Naive thymus-derived CD4-positive, alpha-beta T cell (primary cell): ENCODE measurements at places on chromosomes 11 and 22. TPM values are rescaled to one million over a fixed set of nuclear protein-coding genes. Genes with fewer than 3 reads are reported as not detected.

GRCh38 chr22:22404598-22405284 is 103.8 kb downstream of the ZNF280B start:
- DNase-seq: no peak

The PLEKHB1 gene
- 3.2 and 5.7 TPM in 2 replicates for total RNA-seq

The ANKRD42 gene
- 10.9 TPM for total RNA-seq

DNA sequence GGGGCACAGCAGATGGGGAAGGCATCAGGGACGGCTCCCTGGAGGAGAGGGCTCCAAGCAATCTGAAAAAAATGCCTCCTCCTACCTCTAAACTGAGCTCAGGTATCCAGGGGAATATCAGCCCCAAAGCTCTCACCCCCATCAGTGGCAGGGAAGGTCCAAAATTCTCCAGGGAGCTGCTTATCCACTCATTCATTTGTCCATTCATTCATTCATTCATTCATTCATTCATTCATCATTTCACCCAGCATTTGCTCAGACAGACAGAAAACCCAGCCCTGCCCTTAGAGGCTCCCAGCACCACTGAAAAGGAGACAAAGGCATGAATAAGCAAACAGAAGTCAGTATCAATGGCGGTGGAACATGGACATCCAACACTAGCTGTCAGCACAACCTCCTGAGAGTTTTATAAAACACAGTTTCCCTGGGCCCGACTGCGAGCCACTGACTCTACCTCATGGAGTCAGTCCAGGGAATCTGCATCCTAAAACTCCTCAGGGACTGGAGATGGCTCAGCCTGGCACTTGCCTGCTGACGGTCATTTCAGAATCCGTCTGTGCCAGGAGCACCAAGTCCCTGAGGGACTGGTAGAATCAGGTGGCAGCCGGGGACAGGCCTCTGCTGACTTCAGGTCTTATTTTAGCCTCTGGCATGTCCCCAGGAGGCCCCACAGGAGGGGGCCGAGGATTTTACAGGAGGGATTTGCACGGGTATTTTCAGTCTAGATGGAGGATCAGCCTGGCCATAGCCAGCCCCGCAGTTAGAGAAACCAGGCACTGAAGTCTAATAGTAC is 164.6 kb downstream of the MN1 start:
- DNase-seq: no peak

The OR52A1 gene
- total RNA-seq: not detected

DNA sequence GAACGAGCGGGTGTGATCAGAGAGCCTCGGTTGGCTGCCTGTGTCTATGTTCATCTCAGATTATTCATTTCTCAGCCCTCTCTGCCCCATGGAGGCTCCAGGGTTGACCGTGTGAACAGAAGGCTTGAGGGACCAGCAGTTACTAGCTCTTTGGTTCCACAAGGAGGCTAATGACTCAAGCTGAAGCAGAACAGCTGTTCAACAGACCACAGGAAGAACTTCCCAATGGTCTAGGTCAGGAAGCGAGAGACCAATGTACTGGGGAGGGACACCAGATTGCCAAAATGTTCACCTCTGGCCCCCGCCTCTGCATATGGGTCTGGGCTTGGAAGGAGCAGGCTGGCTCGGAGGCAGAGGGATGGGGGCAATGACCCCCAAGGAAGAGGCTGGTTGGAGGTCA is 14.7 kb upstream of the PDE2A start:
- DNase-seq: no peak

The HEPN1 gene
- total RNA-seq: not detected

DNA sequence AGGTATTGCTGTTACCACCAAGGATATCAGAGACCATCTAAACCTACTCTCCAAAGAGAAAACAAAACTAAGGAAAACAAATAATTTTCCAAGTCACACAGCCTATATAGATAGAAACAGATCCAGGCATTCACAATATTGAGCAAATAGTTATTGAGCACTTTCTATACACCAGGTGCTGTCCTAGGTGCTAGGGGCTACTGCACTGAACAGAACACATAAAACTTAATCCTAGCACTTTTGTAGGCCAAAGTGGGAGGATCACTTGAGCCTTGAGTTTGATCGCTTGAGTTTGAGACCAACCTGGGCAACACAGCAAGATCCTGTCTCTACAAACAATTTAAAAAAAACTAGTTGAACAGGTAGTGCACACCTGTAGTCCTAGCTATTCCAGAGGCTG is 44.6 kb downstream of the SERGEF start:
- no peak for DNase-seq

The OR8D1 gene
- not detected for total RNA-seq

The TRPM5 gene
- 1.1 TPM for total RNA-seq

The SYT12 gene
- total RNA-seq: not detected

- DNase-seq: no peak
Measured at GRCh38 chr11:132099692-132100091, 729.3 kb downstream of the NTM start.

GRCh38 chr11:126929179-126930061 is 71.2 kb downstream of the KIRREL3 start:
- DNase-seq: no peak
